ENCODE measurements at places on chromosomes 3 and 15.

DNA sequence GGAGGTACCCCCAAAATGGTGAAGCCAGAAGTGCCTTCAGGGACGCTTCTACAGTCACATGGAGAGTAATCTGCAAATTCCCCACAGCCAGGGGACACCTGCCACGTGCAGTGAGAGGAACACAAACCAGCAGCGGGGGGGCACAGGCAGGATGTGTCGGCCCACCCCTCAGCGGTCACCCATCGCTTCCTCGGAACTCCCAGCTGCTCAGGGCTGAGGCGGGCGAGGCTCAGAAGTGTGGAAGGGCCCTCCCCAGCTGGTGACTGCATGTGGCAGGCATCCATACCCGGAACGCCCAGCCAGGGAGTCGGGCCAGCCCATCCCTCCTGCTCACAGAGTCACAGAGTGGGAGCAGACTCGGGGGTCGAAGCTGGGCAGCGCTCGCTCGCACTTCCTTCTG is 63.7 kb downstream of the SLC12A8 start:
- no peak for DNase-seq

GRCh38 chr15:99212406-99212805 is 37.0 kb downstream of the TTC23 start:
- DNase-seq, result no peak

GRCh38 chr3:153621953-153622352 is 459.9 kb downstream of the RAP2B start:
- no peak for DNase-seq

GRCh38 chr3:147838652-147839051 is 429.5 kb downstream of the ZIC1 start:
- DNase-seq, result no peak

DNA sequence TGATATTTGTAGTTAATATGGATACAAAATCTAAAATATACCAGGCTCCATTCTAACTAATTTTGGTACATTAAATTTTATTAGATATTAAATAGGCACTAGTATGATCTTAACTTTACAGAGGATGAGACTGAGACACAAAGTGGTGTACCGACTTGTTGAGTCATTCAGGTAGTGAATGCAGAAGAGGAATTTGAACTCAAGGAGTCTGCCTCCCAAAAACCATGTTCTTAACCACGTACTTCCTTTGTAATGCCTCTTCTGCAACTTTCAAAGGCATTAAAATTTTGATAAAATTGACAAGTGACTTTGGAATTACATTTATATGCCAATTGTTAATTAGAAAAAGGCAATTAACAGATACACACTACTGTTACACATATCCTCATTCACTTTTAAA is 61.8 kb downstream of the ZBBX start:
- no peak for DNase-seq

GRCh38 chr3:72080095-72080494 is 295.1 kb upstream of the PROK2 start:
- no peak for DNase-seq

DNA sequence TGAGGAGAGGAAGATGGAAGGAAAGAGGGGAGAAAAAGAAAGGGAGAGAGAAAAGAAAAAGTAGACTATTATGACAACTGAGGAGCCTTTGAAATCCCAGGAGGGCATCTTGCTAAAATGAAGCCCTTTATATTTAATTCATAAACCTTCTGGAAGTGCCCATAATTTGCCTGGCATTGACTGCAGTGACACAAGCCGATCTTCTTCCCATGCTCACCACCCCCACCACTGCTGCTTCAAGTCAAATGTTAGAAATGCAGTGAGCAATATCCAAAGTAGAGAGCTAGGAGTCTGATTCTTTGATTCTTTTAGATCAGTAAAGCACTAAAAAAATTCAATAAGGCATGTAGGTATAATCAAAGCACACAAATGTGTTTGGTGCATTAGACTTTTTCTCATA is 138.7 kb upstream of the SNTN start:
- DNase-seq, result no peak

DNA sequence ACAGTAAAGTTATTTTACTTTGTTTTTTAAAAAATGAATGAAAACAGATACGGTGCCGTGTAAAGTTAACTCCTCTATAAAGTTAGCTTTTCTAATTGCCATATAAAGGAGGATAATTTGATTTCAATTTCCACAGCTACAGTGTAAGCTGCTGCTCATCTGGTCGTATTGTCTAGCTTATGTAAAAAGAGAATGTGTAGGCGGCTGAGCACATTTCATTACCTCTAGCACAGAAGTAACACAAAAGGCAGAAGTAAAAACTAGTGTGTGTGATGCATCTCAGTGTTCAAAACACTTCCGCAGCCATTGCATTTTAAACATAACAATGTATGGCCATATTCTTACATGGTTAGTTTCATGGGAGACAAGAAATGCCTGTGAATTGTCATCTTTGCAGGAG is 105.0 kb upstream of the P2RY1 start:
- no peak for DNase-seq

DNA sequence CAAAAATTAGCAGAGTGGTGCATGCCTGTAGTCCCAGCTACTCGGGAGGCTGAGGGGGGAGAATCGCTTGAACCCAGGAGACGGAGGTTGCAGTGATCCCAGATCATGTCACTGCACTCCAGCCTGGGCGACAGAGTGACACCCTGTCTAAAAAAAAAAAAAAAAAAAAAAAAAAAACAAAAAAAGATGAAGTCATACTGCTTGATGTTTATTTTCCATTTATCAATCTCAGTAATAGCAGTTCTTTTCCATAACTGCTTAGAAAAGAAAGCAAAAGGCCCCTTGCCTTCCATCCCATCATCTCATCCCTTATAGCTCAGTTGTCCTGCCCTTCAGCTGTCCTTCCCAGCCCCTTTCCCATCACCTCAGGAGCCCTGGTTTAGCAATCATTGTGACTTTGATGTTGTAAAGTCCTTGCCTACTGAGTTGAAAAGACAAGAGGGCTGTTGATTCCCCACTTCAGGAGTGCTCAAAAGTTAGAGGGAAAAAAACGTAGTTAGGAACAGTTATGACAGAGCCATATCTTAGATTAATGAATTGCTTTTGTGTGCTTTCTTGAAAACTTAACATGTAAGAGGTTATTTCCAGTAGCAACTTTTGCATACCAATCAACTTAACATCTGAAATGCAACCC is 18.0 kb upstream of the THRB start:
- DNase-seq, result no peak

DNA sequence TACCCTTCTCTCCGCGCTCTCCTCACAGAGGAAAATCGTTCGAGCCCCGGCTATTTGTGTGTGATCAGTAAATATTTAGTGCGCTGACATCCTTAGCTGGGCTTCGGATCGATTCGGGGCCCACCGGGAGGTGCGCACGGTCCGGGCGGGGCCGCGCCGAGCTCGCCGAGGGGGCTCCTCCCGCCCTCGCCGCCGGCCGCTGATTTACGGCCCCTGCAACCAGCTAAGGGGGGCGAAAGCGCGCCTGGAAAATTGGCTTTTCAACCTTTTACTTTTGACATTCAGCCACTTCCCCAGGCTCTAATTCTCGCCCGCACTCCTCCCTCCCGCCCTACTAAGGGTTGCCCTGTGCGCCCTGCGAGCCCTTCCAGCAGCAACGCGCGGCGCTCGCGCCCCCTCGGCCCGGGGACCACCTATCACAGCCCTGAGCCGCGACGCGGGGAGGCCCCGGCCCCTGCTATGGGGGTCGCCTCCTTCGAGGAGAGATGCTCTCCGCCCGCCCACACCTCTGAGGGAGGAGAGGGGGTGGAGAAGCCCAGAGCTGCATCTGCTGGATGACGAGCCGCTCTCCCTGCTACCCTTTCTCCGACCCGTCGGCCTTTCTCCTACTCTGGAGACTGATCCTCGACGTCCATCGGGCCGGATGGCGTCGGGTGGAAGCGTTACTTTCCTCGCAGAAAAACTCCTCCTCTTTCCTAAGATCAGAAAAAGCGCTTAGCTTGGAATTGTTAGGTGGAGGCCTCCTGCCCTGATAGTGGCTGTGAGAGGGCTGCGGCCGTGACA is 7.8 kb upstream of the NR2F2 start:
- no peak for DNase-seq

- no peak for DNase-seq
These were observed 511.0 kb downstream of the GRM7 start for GRCh38 chr3:7371693-7372572.

DNA sequence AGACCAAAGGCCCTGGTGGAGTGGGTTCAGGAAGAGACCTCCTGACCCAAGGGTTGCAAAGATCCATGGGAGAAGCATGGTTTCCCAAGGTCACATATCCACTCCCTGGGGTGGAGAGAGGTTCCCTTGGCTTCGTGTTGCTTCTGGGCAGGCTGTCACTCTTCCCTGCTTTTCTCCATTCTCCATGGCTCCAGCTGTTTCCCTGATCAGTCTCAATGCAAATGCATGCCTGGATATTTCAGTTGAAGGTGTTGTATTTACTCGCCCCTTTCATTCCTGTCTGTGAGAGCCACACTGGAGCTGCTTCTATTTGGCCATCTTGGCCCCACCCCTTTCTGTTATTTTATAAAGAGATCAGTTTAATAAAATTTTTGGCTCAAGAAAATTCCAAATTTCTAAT is 95.0 kb upstream of the PLSCR4 start:
- DNase-seq, result no peak

DNA sequence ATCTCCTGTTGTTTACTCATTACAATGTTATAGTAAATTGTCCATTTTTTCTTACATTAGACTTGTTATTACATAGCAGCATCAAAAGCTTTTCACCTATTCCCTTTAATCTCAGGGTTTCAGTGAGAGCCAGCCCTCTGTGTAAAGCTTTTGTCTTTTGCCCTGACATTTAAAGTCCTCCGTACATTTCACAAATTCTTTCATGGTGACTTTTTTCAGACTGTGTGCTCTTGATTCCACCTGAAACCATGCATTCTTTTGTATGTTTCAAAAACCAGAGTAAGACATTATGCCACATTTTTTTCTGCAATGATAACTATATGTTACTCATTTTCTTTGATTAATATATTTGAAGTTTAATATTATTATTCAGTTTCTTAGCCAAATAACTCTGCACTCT is 781.4 kb upstream of the ROBO1 start:
- no peak for DNase-seq

- DNase-seq, result no peak
These were observed 189.1 kb downstream of the ANXA2 start for GRCh38 chr15:60208709-60209108.

- no peak for DNase-seq
These were observed 34.6 kb upstream of the DNAJC13 start for GRCh38 chr3:132382688-132383194.

DNA sequence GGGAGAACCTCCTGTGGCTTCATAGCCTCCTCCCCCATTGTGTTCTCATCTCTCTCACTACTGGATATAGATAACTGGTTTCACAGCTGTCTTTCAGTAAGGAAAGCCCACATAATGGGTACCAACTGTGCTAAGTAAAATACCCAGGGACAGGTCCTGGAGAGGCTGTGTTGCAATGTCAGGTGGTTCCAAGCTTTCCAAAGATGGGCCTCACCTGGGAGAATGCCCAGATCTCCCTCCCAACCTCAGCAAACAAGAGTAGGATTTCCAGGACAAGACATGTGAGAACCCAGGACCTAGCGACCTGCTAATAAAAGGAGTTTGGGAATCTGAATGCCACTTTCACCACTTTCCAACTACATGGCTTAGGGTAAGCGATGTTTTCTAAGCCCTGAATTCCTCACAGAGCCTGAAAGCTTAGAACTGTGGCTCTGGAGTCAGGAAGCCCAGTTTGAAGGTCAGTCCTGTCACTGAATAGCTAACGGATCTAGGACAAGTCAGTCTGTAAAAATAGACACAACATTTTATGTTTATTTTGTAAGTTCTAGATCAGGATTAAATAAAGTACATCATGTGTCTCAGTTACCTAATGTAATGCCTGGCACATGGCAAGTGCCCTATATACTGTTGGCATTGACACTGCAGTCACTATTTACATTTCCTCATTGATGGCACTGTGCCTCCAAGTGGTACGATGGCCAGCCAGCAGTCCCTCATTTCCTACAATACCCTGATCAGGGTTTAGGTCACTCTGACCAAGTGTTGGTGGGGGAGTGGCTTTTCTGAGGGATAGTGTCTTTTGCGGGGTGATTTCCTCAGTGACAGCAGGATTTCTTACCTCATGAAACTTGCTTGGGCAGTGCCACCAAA is 11.9 kb downstream of the CERS3 start:
- peak; percentile 36 for DNase-seq

- no peak for DNase-seq
These were observed 536.7 kb upstream of the TBL1XR1 start for GRCh38 chr3:177733936-177734335.

GRCh38 chr3:30156586-30157498 is 449.6 kb upstream of the TGFBR2 start:
- DNase-seq, result no peak

GRCh38 chr3:67291287-67292252 is 293.5 kb downstream of the KBTBD8 start:
- no peak for DNase-seq

GRCh38 chr15:71290881-71291635 is 175.8 kb downstream of the THSD4 start:
- no peak for DNase-seq

DNA sequence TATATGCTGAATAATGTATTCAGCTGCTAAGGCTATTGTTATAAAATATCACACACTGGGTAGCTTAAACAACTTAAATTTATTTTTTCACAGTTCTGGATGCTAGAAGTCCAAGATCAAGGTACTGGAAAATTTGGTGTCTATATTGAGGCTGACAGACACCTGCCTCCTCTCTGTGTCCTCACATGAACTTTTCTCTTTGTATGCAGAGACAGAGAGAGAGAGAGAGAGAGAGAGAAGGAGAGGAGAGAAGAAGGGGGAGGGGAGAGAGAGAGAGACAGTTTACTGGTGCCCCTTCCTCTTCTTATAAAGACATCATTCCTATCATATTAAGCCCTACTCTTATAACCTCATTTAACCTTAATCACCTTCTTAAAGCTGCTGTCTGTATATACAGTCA is 320.1 kb upstream of the THBS1 start:
- DNase-seq, result no peak

DNA sequence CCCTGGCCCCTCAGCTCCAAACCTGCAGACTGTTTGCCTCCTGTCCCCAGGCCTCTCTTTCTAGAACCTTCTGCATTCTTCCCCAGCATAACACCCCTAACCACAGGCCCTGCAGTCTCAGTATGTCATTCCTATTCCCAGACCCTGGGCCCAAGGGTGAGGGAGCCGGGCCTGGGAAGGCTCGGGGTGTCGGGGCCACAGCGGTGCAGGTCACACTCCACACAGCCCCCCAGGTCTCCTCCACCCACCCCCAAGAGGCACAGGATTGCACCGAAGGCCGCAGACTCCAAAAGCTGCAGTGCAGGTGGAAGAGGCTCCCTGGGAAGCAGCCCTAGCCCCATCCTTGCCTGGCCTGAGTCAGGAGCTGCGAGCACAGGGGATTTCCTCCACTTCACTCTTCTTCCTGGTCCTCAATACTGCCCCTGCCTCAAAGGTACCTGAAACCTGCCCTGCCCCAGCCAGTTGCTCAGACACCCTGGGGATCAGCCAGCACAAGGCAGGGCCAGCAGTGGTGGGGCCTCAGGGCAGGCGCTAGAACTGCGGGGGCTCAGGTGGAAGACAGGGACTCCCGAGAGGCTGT is 31.1 kb downstream of the TNK2 start:
- no peak for DNase-seq

All from NCI-H1092 treated with DMSO at 0.1 percent for 48 hours (cell line).